ENCODE measurements at places on chromosomes 11 and 22.

- no peak for DNase-seq
These were observed 13.2 kb downstream of the CRTAM start for GRCh38 chr11:122851366-122851966.

- DNase-seq, result no peak
These were observed 624.5 kb downstream of the OPCML start for GRCh38 chr11:132907651-132908413.

DNA sequence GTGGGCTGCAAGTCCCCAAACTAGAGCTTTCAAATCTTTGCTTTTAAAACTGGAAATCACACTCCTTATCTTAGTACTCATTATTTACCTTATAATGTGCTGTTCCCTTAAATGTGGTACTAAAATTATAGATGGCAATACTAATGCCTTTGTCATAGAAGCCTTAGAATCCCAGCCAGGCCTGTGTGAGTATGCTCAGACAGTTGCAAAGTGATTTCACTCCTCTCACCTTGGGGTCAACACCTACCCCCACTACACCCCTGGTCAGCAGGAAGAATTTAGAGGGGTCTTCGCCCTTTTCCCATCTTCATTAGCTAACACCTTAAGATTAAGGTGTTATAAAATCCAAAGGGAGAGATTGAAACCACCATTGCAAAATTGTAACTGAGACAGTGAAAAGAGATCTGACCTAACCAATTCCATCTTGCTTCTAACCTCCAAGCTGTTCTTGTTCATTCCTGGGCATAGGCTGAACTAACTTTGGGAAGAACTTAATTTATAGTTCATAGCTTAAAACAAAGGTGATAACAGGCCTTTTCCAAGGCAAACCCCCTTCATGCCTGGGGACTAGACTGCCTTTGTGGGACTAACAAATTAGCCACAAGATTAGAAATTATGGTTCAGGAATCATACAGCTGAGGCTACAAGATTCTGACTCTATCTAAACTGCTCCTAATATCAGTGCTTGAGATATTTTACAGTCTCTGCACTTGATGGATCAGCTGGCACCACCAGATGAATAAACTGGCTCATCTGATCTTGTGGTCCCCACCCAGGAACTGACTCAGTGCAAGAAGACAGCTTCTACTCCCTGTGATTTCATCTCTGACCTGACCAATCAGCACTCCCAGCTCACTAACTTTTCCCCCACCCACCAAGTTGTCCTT lies 10.4 kb upstream of the MRPL17 start:
- peak; percentile 82 for DNase-seq

DNA sequence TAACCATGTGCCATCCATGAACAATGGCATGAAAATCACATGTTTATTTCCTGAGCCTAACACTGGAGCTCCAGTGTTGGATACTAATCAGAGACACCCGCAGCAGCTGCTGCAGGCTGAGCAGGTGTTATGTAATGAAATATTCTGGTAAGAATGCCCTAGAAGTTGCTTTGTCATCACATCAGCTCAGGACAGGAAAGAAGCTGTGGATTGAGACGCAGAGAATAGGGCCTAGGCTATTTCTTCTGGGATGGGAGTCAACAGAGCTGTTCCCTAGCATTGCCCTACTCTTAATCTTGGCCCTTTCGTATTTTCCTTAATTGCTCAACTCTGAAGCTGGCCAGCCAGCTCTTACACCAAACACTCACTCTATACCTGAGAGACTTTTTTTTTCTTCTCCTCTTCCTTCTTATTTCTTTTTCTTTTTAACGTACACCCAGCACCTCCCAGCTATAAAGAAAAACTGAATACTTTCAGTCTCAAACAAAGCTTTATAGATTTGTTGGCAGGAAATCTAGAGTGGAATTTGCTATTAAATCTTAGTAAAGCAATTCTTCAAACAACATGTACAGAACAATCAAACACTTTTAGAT lies 31.9 kb downstream of the RASSF10 start:
- DNase-seq, result no peak

DNA sequence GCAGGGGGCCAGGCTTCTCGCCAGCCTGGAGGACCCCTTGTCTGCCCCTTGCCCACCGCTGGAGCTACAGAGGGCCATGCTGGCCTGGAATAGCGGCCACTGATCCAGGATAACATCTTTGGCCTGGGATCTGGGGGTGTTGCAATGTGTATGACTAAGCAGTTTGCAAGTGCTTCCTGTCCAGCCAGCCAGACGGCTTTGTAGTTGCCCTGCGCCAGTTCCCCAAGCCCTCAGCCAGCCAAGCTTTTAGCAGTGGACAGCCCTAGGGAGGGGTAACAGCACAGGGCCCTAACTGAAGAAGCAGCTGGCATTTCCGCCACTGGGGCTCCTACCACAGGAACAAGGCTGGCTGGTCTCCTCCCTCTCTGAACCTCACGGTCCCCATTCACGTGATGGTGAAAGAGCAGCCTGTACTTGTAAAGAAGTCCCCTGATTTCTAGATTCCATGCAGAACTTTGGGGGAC lies 32.1 kb downstream of the UQCR10 start:
- peak; percentile 72 for DNase-seq

DNA sequence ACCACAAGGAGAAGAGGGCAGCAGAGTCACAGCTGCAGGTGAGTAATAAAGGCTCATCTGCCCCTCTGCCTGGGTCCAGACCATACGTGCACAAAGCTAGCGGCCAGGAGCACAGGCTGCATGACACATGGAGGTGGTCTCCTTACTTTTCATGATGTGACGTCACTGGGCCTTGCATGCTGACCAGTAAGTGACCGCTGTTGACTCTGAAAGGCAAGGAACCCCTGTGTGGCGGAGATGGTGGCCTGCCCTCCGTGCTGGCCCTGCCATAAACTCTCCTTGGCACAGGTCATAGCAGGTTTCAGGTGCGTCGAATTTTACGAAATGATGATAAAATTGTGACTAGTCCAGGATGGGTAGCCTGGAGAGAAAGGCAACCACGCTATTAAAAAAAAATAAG lies 7.6 kb upstream of the PARVG start:
- DNase-seq, result no peak

DNA sequence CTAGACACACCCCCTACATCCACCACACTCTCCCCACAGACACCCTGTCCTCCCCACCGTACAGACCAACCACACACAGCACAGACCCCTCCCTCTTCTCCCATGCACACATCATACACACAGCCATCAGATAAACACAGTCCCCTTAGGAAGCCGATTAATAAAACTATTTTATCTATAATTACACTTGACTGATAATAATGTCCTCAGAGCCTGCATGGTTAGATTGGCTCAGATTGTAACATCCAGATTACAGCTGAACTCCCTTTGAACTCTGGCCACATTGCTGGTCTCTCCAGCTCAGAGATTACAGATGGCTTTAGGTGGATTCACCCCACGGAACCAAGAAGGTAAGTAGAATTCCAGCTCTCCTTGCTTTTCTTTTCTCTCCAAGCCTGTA lies 9.5 kb upstream of the ELF5 start:
- no peak for DNase-seq

GRCh38 chr11:67195971-67196456 lies 70.3 kb upstream of the GRK2 start:
- DNase-seq, result no peak

DNA sequence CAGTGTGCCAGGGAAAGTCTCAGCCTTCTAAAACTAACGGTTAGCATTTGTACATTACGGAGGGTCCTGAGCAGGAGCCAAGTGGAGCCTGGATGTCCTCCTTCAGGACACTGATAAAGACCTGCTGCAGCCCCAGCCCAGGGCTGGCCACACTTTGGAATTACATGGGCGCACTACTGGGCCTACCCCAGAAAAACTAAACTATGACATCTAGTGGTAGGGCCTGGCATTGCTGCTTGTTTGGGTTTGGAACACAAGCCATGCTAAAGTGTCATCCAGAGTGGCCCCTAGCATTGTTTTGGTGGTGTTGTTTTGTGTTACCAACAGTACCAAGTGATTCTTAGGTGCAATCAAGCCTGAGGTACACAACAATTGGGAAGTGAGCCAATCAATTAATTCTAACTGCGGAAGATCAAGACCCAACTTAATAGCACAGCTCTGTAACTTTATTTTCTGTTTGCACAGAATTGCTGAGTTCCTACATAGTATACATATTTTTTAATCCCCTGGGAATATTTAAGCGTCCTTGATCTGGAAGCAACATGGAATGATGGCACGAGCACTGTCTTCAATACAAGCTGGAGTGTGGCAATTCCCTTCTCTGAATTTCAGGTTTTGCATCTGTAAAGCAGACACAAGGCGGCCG lies 340.7 kb downstream of the LARGE1 start:
- DNase-seq, result no peak

DNA sequence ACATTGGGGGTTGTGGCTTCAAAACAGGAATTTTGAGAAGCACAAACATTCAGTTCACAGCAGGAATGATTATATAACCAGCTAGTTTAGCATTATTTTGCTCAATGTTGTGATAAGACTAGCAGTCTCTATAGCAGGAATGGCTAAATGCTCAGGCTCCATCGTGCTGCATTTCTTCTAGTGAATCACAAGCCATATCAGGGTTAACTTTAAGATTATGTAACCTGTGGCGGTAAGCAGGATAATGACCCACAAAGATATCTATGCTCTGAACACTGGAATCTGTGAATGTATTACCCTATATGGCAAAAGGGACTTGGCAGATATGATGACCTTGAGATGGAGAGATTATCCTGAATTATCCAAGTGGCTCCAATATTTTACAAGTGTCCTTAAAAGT lies 14.8 kb downstream of the FSHB start:
- DNase-seq, result no peak

DNA sequence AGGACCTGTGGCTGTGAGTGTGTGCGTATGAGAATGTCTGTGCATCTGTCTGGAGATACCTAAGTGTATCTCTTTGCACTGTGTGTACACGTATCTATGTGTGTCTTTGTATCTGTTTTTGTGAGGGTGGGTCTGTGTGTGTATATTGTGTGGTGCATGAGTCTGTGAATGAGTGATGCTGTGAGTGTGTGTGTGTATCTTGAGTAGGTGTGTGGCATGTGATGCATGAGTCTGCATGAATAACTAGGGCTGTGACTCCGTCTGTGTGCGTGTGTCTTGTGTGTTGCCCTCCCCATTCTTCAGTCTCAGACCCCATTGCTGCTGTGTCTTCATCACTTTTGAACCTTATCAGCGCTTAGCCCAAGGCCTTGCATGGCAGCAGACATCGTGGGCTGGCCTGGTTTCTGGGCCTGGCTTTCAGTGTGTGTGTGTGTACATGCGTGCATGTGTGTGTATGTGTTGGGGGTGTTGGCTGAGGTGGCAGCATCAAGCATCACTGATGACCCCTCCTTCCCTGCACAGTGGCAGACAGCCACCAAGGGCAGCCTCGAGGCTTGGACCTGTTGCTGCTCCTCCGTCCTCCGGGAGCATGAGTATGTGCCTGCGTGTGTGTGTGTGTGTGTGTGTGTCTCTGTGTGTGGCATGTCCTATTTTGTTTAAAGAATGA lies 1.4 kb downstream of the SGSM1 start:
- no peak for DNase-seq

DNA sequence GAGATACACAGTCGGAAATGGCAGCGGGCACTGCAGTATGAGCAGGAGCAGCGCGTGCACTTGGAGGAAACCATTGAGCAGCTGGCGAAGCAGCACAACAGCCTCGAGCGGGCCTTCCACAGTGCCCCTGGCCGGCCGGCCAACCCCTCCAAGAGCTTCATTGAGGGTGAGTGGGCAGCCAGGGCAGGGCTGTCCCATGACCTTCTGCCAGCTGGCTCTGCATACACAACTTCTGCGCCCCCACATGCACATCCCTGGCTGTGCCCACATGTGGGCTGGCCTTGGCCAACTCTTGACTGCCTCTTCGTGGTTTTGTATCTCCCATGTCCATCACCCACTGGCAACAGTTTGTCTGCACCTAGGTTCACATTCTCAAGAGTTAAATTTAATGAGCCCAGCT lies 81.1 kb downstream of the MORC2 start:
- no peak for DNase-seq

GRCh38 chr11:105827906-105828305 lies 194.1 kb downstream of the MSANTD4 start:
- no peak for DNase-seq

DNA sequence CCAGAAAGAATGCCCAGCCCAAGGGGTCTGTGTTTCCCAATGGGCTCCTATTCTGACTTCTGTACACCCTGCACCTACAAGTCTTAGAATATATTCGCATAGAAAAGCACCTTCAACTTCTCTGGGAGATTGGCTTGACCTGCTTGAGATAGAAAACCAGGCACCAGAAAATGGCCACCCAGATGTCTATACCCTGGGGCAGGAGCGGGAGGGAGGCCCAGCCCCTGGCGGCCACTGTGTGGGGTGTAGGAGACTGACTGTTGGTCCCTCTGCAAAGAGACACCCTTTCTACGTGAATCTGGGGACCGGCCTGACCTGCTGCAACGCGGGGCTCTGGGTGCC lies 8.5 kb downstream of the DENND6B start:
- DNase-seq, result no peak

All from non-pigmented ciliary epithelial cell (primary cell).